ENCODE measurements at places on chromosomes 7 and 10.

GRCh38 chr10:13291821-13292773 is 7.8 kb downstream of the PHYH start:
- DNase-seq, result peak; percentile 27

- DNase-seq, result peak; percentile 62
These were observed 131.0 kb downstream of the CXCL12 start for GRCh38 chr10:44253769-44254462.

- no peak for DNase-seq
These were observed 366.6 kb upstream of the PFKP start for GRCh38 chr10:2700626-2701305.

GRCh38 chr10:94613-95012 is 40.6 kb upstream of the ZMYND11 start:
- DNase-seq, result no peak

DNA sequence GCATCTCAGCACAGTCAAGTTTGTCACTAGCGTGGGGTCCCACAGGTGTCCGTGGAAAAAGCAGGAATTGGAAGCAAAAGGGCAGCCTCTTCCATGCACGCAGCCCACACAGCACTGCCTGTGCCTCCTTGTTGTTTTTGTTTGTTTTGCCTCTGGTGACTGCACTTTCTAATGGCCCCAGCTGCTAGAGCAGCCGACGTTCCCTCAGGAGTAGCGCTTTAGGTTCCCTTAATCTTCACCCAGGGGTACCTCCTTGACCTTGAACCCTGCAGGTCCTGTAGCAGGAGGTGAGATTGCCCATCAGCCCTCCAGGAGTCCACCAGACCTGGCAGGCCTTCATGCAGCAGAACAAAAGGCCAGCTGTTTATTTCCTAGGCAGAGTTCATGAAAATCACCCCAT is 210.1 kb downstream of the CACNB2 start:
- DNase-seq, result peak; percentile 44

GRCh38 chr7:23000597-23001360 is 13.2 kb downstream of the HYCC1 start:
- DNase-seq, result no peak

GRCh38 chr10:18178854-18179483 is 38.7 kb downstream of the CACNB2 start:
- DNase-seq, result no peak

GRCh38 chr7:42964293-42964692 is 32.1 kb downstream of the MRPL32 start:
- DNase-seq, result no peak

Data from eye (tissue), 1 donor.